Urothelium cell line (cell line): ENCODE measurements at places on chromosomes 1 and 21.

DNA sequence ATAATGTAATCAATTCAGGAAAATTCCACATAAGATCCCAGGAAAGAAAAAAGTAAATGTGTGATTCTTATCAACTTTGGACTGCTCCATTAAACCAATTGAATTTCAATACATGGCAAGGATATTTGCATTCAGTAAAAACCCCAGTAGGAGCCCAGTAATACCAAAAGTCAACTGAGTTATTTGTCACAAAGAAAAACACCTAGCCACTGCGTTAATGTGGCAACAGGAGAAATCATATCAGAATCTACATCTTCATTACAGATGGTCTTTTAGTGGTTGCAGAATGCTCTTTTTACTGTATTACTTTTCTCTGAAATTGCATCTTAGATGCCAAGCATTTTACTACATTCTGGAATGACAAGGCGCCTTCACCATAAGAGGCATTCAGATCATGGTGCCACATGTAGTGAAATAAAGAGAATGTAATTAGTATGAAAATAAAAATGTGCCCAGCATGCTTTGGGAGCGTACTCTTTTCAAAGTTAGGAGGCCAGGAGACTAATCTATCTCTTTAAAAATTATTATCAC, 180.7 kb downstream of the PATJ start:
- no peak for DNase-seq

DNA sequence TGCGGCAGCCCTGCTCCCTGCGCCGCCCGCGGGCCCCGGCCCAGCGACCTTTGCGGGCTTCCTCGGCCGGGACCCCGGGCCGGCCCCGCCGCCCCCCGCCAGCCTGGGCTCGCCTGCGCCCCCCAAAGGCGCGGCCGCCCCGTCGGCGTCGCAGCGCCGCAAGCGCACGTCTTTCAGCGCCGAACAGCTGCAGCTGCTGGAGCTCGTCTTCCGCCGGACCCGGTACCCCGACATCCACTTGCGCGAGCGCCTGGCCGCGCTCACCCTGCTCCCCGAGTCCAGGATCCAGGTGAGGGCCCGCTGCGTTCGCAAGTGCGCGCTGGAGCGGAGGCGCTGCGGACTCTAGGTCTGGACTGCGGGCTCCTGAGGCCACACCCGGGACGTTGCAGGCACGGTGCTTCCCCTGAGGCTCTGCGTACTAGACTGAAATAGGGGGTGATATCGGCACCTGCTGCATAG, 351 bp downstream of the MIXL1 start:
- DNase-seq = no peak

DNA sequence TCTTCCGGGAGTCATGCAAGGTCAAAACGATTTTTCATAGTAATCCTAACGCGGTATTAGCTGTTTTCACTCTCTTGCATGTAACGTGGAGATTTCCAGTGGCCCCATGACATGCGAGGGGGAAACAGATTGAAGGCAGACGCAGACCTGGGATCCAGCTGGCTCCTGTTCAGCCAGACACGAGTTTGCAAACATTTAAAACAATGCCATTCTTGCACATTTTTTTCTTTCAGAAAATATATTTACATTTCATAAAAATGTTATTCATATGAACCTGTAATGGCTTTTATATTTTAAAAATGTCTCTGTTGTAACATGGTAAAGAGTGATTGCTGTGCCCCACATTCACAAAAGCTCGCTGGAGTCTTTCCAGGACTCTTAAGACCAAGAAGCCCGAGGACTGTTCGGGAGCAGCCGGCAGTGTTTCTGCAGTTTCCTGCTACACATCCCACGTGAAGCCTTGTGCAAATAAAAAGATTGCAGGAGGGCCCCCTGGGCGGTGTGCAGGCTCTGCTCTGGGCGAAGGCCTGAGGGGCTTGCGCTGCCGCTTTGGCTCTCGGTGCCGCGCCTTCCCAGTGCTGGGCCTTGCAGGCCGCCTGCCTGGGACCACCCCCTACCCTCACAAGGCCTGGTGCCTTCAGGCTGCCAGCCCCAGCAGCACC, 184.9 kb downstream of the DYRK1A start:
- no peak for DNase-seq

GRCh38 chr1:3899754-3900149, 320 bp downstream of the C1orf174 start:
- no peak for DNase-seq

DNA sequence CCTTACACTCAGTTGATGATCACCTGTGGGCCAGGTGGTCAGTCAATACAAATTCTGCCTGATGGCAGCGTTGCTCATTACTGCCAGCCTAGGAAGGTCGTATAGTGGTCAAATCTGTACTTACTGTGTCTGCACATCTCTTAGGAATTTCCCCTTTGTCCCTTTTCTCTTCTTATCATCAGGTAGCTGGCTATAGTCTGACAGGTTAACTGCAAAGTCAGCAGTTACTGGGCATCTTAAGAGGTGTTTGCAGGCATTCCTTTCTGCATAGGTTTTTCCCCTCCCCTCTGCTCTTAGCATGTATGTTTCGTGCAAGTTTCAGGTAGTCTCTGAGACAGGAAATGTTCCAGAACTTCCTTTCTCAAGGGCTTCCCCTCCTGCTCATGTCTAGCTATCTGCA, 298.7 kb downstream of the LRRIQ3 start:
- no peak for DNase-seq

GRCh38 chr21:45748593-45748992, 105.1 kb downstream of the PCBP3 start:
- DNase-seq = no peak
